Epithelial cell of proximal tubule (primary cell): ENCODE measurements at places on chromosomes 1 and 21. TPM values are rescaled to one million over a fixed set of nuclear protein-coding genes. Genes with fewer than 3 reads are reported as not detected.
A peak's percentile ranks its signal among the peaks of the same experiment; 100 is the strongest.

SSU72 gene
- 136 and 147 TPM in 2 replicates for total RNA-seq

DNA sequence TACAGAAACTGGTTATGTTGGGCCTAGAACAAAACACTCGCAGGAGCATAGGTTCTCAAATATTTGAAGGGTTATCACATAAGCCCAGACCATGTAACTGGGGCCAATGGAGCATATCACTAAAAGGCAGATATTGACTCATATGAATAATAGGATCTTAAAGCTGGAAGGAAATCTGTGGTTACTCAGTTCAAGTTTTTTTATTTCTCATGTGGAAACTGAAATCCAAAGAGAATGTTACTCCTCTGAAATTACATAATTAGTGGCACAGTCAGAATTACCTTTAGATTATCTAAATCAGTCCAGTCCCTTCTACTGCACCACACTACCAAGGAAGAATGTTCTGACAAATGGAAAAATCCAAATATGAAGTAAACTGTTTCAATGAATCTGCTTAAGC, 12.0 kb downstream of the SLAMF8 start:
- DNase-seq, result no peak

- DNase-seq, result no peak
Observed at GRCh38 chr1:100791586-100791985, 72.0 kb downstream of the VCAM1 start.

DNA sequence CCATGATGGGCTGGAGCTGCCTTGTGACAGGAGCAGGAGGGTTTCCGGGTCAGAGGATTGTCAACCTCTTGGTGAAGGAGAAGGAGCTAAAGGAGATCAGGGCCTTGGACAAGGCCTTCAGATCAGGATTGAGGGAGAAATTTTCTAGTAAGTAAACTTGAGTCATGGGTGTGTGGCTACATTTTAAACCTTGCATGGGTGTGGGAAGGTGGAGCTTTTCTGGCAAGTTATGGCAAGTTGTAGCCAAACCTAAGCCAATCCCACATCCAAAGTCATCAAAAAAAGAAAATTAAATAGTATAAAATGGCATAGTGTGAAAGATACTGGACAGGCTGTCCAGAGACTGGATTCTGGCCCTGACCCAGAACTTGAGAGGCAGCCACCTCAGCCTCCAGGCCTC, 39.8 kb upstream of the HSD3B1 start:
- DNase-seq, result no peak

DNA sequence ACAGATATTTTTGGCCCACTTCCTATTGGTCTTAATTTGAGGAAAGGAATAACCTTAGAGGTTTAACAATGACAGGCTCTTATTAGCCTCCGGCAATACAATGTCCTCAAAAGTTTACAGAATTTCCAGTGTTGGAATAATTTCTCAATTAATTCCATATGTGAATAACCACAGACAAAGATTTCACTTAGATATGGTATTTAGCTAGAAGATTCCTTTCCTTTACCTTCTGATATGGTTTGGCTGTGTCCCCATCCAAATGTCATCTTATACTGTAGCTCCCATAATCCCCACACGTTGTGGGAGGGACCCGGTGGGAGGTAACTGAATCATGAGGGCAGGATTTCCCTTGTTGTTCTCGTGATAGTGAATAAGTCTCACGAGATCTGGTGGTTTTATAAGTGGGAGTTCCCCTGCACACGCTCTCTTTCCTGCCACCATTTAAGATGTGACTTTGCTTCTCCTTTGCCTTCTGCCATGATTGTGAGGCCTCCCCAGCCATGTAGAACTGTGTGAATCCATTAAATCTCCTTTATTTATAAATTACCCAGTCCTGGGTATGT, 54.9 kb upstream of the RGS7 start:
- DNase-seq, result no peak

- no peak for DNase-seq
Observed at GRCh38 chr1:170623171-170623570, 40.8 kb upstream of the PRRX1 start.

DNA sequence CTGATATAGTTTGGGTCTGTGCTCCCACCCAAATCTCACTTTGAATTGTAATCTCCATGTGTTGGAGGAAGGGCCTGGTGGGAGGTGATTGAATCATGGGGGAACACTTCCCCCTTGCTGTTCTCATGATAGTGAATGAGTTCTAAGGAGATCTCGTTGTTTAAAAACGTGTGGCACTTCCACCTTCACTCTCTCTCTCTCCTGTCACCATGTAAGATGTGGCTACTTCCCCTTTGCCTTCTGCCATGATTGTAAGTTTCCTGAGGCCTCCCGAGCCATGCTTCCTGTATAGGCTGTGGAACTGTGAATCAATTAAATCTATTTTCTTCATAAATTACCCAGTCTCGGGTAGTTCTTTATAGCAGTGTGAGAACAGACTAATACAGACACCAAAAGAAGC, 40.4 kb downstream of the FRRS1 start:
- DNase-seq, result no peak

DNA sequence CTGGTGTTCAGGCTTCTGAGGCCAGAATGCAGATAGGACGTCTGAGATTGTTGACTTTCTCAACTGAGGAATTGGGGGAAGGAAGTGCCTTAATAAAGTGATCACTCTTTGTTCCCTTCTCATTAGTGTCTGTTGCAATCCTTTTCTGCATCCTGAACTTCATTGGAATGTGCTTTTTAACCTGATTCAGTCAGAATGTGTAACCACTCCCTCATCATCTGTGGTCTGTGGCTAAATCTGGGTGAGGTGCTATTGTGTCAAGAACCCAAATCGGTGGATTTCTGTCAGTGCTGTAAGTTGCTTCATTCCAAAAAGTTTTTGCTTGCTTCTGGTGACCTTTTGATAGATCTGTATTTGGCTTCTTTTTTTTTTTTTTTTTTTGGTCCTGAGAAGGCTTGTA, 38.2 kb downstream of the ARID1A start:
- DNase-seq, result no peak

DNA sequence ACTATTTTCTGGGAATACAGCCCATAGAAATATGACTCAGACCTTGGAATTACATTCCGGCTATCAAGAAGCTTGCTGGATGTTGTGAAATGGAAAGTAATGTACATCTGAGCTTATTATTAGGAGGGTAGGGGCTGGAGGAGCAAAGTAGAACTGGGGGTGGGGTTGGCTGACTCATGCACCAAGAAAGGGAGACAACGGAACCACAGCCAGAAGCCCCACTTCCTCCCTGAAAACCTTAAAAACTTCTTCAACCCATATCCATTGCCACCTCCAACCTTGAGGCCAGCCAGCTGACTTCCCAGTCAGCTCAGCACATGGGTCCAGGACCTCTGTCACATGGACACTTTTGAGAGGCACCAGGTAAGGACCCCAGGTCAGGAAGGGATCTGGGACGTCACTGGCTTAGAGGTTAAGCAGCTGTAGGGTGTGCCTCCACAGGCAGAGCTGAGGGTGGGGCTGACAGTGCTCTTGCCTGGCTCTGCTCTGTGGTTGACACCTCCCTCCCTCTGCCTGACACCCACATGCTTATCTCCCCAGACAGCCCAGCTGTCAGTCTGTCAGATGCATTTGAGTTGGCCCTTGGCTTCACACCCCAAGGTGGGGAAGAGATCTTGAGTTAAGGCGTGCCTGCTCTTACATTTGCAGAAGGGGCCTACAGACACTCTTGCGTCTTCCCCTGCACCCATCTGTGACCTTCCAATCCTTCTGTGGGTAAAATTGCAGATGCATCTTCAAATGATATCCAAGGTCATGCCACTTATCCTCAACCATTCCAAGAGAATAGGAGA, 5.7 kb upstream of the ZNF683 start:
- peak; percentile 60 for DNase-seq
